T-helper 1 cell (primary cell): ENCODE measurements at places on chromosomes 3 and 15.

DNA sequence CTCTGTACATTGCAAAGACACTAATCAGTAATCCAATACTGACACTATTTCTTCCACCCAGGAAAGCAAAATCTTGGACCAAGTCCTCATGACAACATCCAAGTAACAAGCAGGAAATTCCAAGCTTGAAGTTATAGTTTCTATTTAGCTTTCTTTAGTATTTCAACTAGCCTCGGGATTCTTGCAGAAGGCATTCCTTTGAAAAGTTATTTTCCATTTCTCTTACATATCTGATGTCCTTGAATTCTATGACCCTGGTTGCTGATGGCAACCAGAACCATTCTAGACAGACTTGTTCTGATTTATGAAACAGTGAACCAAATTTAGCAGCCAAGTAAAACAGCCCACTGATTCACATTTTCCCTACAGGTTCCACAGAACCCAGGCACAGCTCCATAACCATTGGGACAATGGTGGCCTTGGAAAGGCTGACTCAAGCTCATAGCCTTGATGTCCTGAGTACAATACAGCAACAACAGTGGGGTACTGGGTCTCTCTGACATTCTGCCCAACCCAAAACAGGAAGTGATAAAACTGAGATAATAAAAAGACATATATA lies 26.5 kb downstream of the P3H2 start:
- DNase-seq, result no peak

GRCh38 chr15:70794596-70795310 lies 31.4 kb upstream of the UACA start:
- DNase-seq, result no peak

DNA sequence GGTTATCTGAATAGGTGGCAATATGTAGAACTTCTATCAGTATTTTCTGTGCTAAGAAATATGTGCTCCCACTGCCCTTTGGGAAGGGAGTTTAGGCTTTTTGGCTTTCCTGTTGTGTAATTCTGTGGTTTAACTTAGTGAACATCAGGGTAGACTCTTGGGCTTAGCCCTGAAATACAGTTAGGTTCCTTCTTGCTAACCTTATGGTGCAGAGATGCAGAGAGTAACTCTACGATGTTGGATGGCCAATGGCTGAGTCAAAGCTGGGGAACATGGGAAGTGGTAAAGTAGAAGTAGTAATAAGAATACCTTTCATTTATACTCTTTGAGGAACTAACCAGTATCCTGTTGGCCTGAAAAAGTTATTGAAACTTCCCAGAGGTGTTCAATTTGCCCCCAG lies 80.8 kb upstream of the IL12A start:
- DNase-seq, result no peak

GRCh38 chr3:124813541-124813940 lies 73.6 kb downstream of the ITGB5 start:
- no peak for DNase-seq

DNA sequence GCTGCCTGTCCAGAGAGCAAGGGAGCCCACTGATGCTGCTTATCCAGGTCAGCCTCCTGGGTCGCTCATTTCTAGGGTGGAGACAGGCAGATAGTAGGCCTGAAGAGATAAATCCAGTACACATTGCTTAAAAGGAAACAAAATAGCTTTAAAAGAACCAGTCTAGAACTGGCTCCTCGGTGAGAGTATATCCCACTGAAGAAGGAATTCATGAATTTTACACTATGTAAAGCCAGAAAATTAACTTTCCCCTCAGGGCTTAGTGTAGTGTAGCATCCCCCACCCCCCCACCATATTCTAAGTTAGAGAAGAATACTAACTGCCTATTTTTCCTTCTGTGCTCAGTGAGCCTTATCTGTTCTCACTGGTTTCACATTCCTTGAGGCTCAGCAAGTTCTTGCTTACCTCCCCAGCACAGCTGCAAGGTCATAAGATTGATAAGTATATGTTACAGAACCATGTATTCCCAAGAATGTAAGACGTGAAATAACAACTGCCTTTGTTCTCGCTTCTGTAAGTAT lies 30.5 kb upstream of the NOX5 start:
- DNase-seq, result no peak

- DNase-seq, result no peak
These were observed 101.7 kb downstream of the DAPK2 start for GRCh38 chr15:63944681-63944955.

DNA sequence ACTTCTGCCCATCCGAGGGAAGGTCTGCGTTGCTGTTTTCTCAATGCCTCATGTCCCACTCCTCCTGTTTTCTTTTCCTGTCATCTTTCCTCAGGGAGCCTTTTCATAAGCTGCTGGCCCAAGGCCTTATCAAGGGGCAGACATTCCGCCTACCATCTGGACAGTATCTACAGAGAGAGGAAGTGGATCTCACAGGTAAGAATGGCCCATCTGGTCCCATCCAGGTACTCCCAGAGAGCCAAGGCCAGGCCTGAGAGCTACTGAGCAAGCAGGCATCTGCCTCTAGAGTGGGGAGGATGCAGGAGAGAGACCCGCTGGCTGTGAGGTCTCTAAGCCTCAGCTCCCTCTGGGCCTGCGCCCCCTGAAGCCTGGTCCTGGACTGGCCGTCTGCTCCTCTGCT lies 81.5 kb upstream of the LIMD1 start:
- DNase-seq, result no peak

DNA sequence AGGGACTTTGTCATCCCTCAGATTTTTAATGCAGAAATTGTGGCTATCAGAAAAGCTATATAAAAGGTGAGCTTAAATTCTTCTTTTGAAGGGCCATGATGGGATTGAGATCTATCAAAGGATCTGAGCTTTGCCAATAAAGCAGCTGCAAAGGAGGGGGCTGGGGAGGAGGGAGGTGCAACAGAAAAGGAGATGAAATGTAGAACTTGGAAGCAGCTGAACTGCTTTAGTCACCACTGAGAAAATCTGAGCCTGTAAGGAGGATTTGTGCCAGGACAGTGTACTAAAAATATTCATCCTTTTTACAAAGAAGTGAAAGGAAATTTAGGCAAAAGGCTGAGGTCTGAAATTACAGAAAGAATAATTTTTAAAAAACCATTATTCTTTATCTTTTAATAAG lies 10.4 kb downstream of the TSPAN3 start:
- DNase-seq, result no peak

GRCh38 chr15:98907927-98908471 lies 99.6 kb downstream of the PGPEP1L start:
- no peak for DNase-seq

GRCh38 chr15:95429345-95429744 lies 901.2 kb upstream of the NR2F2 start:
- no peak for DNase-seq

DNA sequence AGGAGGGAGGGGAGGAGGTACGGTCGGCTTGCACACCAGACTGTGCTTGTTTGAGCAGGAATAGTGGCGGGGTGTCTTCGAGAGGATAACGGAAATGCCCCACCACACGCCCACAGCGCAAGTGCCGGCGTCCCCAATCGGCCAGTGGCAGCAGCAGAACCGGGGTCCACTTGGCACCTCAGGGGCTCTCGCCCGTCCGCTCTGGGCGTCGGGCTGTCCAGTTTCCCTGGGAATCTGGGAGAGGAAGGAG lies 53.7 kb downstream of the CCDC54 start:
- DNase-seq, result peak; percentile 21

DNA sequence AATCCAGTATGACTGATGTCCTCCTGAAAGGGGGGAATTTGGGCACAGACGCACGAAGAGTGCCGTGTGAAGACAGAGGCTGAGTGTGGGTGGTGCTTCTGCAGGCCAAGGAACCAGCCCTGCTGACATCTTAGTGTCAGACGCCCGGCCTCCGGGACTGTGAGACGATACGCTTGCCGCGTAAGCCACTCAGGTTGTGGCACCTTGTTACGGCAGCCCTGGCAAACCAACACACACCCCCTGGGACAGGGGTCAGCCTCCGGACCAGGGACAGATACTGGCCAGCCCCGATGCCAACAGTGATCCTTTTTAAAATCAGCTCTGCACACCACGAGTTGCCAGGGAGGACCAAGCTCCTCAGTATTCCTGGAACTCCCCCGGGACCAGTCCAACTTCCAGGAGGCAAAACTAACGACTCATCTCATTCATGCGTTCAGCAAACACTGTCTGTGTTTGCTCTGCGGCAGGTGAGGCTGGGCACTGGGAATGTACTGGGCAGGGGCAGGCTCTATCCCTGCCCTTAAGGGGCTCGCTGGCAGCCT lies 21.2 kb upstream of the PIGZ start:
- no peak for DNase-seq
